ENCODE measurements at places on chromosomes 3 and 15.

DNA sequence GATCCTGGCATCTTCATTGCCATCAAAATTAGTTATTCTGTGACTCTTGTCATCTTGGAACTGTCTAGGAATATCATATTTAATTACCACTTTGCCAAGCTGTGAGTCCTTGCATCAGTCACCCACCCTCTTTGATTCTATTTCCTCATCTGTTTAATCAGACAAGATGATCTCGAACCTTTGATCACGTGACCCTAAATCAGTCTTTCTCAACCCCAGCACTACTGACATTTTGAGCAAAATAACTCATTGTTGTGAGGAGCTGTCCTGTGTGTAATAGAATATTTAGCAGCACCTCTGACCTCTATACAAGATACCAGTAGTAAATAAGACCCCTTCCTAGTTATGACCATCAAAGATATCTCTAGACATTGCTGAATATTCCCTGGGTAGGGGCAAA, 343.4 kb upstream of the ARPP21 start:
- no peak for DNase-seq

- DNase-seq: peak; percentile 34
Measured at GRCh38 chr15:37109872-37110572, 9.7 kb upstream of the MEIS2 start.

DNA sequence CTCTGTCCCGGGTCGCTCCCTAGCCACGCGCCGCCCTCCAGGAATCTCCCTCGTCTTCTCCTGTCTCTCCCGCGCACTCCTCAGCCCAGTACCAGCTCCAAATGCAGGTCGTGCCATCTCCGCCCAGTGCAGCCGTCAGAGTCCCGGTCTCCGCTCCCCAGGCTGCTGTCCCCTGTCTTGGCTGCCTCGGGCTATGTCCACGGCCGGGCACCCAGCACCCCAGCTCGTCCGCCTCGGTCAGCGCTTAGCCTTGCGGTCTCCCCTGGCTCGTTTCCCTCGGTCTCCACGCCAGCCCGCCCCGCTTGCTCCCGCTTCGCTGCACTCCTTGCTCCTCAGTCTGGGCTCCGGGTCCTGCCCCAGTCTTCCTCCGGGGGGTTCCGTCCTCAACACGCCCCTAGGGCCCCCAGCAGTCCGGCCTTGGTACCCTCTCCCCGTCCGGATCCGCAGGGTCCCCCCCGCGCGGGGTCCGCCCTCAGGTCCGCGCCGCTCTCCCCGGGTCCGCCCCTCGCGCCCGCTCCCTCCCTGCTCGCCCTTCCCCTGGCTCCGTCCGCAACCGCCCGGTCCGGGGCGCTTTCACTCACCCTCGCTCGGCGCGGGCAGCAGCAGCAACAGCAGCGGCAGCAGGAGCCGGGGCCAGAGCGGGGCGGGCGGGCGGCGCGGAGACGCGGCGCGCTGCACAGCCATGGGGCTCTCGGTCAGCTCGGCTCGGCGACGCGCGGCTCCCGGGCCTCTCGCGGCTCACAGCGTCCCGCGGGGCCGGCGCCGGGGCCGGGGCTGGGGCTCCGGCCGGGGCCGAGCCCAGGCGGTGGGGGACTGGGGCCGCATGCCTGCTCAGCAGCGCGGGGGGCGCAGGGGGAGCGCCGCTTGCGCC, 462 bp downstream of the IGDCC3 start:
- DNase-seq: peak; percentile 36

- no peak for DNase-seq
Measured at GRCh38 chr3:11228041-11228440, 44.2 kb upstream of the ATG7 start.

GRCh38 chr3:97914388-97914787, 57.8 kb downstream of the RIOX2 start:
- peak; percentile 51 for DNase-seq

DNA sequence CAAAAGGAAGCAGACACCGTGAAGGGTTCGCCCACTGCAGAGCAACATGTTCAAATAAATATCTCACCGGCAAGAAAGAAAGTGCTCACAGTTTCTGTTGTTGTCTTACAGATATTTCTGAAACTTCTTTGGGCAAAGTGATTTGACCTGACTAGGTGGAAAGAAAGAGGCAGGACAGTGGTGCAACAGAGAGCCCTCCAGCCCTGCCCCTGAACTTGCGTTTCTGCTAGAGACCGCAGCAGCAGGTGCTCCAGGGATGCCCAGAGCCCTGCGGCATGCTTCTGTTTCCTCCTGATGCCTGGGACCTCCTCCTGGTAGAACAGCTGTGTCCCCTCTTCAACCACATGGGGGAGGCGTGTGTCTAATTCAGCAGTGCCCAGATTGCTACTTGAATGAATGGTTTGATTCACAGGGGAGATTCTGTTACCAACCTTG, 123.4 kb downstream of the ATP10A start:
- DNase-seq: no peak

GRCh38 chr15:71279757-71280141, 164.5 kb downstream of the THSD4 start:
- DNase-seq: peak; percentile 80

DNA sequence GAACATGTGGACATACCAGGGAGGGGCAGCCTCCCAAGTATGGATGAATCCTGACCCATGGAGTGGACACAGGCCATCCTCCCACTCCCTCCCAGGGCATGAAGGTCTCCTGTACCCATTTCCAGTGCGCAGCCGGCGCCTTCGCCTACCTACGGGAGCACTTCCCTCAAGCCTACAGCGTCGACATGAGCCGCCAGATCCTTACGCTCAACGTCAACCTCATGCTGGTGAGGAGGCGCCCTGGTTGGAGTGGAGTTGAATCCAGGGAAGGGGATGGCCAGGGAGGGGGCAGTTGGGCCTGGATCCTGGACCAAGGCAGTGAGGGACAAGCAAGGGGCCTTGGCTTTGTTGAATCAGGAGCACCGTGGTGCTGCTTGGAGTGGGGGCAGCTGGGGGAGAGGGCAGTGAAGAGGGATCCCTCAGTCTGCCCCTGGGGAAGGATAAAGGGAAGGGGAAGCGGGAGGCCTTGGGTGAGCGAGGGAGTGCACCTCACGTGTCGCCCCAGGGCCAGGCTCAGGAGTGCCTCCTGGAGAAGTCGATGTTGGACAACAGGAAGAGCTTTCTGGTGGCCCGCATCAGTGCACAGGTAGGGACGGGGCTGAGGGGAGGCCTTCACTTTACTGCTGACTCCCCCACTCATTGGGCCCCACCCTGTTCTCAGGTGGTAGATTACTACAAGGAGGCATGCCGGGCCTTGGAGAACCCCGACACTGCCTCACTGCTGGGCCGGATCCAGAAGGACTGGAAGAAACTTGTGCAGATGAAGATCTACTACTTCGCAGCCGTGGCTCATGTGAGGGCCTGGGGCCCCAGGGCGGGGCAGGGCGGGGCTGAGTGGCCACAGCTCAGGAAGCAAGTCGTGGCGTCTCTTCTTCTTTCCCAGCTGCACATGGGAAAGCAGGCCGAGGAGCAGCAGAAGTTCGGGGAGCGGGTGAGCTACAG, 25.3 kb downstream of the PTPN23 start:
- DNase-seq: no peak

- DNase-seq: peak; percentile 32
Measured at GRCh38 chr3:98596541-98597500, 3.4 kb upstream of the CPOX start.

- DNase-seq: no peak
Measured at GRCh38 chr15:66622591-66623022, 56.8 kb upstream of the LCTL start.

DNA sequence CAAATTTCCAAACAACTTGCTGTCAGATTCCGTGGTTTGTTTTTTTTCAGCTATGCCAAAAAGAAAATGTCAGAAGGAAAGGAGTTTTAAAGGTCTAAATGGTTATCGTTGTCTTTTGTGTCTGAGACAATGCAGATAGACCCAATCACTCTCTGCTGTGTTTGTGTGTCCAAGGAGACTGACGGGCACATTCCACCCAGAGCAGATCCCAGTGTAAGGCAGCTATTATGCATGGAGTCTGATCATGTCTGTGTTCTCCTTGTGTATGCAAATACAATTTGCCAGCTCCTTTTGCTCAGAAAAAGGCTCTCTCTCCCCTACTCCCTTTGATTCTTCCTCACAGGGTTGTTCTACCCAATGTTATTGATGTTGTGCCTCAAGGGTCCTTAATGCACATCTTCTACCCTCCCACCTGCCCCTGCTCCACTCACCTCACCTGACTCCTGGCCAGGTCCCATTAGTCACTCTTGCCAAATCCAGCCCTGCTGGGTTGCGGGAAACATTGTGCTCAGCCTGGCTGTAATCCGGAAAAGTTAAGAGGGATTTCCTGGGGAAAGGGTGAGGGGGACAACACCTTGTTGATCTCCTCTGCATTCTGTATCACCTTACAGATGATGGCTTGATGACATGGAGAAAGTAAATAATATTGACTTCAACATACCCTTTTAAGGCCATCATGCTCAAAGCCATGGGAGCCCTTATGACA, 61.0 kb downstream of the OTOL1 start:
- DNase-seq: no peak

GRCh38 chr15:62287066-62287857, 122.2 kb upstream of the C2CD4B start:
- no peak for DNase-seq

DNA sequence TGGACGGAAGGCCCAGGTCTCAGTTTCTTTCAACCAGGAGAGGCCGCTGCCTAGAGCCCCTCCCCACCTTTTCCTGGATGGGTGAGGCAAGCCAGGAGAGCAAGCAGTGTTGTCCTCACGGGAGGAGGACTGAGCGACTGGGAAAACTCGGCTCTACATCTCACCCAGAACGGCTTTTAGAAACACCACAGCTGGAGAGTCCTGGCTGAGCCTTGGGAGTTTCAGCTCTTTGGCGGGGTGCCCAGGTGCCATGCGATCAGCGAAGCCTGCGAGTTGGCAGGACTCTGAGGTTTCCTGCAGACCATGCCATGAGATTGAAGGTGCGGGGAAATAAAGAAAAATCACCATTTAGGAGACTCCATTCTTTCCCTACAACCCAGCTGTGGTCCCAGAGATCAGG, 26.0 kb downstream of the PPCDC start:
- DNase-seq: no peak

DNA sequence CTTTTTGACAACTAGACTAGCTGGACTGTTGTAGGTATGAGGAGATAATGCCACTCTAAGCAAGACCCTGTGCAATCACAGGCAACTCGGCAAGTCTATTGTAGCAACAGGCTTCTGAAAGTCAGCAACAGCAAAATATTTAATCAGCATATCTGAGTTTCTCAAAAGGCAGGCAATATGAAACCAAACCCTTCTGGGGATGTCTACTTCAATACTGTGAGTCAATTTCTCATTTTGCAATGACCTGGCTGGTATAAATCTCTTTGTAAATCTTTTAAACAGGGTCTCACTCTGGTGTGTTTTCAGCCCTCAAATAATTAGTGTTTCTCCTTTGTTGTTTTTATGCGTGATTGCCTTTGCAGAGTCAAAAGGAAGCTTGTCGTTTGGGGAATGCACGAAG, 1044.5 kb downstream of the NTRK3 start:
- no peak for DNase-seq

- DNase-seq: peak; percentile 62
Measured at GRCh38 chr3:158794936-158795518, 6.8 kb upstream of the MFSD1 start.

GRCh38 chr15:90571063-90571541, 41.4 kb downstream of the CRTC3 start:
- DNase-seq: peak; percentile 9

GRCh38 chr3:40645883-40646282, 121.1 kb downstream of the ZNF621 start:
- no peak for DNase-seq

DNA sequence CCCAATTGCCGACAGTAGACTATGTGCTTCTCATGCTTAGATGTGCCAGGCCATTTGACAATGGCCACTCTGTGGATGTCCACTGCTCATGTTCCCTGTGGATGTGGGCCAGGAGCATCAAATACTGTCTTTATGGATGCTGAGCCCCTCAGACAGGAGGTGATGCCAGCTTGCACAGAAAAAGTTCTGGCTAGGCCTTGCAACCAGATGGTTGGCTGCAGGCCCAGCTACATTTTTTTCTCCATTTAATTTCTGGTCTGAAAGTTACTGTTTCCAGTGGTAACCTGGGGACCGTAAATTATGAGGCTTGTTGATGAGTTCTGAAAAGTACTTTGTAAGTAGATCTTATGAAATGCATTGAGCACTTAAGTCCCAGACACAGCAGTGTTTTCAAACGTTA, 228.5 kb downstream of the CHL1 start:
- no peak for DNase-seq

DNA sequence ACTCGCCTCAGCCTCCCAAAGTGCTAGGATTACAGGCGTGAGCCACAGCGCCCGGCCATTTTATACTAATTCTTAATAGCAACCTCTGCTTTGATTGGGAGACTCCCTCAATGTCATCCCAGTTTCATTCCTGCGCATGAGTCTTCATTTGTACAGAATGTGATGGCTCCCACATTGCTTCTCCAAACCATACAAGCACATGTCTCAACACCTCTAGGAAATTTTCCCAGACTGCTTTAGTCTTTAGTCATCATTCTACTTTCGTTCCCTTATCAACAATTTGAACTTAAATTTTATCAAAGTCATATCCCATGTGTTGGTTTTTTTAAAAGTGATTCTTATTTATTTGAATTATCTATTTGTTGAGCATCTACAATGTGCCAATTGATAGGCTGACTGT, 58.1 kb downstream of the SNX4 start:
- DNase-seq: no peak

GRCh38 chr3:77134769-77135168, 94.9 kb downstream of the ROBO2 start:
- no peak for DNase-seq

- no peak for DNase-seq
Measured at GRCh38 chr3:56593455-56594158, 36.6 kb downstream of the CCDC66 start.

GRCh38 chr3:194598771-194599557, 34.3 kb downstream of the TMEM44 start:
- no peak for DNase-seq

DNA sequence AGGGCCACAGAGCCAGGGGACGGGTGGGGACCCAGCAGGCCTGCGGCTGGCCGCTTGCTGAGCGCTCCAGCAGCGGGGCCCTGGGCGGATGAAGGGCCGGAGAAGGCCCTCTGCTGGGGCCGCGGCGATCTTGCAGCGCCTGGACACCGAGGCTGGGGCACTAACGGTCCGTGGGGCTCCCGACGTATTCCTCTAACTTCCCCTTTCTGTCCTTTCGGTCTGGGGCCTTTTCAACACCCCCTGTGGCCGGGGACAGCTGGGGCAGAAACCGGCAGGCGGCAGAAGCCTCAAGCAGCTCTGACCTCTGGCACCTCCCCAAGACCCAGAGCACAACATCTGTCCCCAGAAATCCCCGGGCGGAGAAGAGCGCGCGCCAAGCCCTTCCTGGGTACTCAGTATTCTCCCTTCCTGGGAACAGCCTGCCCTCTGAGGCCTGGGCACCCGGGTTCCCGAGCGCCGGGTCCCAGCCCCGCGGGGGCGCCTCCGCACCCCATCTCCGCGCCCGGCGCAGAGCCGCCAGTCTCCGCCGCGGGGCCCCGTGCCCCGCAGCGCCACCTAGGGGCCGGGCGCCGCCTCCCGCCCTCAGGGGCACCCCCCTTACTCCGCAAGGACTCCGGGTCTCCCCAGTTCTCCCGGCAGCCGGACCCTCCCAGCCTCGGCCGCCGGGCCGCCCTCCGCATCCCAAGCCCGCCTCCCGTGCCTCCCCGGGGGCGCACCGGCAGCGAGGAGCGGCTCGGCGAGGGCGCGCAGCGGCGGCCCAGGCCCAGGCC, 582 bp upstream of the SLCO3A1 start:
- peak; percentile 17 for DNase-seq

- DNase-seq: no peak
Measured at GRCh38 chr3:97765336-97765735, 778 bp downstream of the ARL6 start.
